ENCODE measurements at places on chromosomes 2 and 18.

DNA sequence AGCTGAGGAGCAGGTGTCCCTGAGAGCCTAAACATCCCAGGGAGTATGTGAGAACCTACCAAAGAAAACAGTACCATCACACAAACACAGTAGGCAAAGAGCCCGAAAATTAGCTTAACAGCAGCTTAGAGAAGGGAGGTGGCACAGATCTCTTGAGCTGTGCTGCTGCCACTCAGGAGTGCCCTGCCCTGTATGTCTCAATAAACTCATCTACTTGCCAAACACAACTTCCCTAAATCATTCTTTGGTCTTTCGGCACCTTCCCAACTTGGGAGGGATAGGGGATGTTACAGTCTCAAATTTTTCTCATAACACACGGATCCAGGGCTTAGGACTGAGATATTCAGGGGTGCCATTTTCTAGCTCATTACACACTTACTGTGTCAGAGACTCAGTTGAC, 45.3 kb upstream of the C1D start:
- DNase-seq: no peak

DNA sequence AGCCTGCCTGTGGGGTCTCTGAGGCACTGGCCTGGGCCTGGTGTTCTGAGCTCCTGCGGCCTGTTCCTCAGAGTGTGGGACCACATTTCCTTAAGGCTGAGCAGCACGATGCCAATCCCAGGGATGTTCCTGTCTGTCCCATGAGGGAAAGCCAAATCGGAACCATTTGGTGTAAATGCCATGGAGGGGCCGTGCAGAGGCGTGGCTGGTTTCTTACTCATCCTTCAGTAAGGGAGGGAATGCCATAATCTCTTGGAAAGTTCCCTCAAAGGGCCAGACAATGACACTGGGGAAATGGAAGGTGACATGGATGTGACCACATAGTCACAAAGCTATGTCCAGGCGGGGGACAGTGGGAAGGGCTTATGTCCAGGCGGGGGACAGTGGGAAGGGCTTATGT, 14.4 kb upstream of the PTMA start:
- DNase-seq: no peak

GRCh38 chr2:119841550-119841949, 81.8 kb downstream of the PTPN4 start:
- no peak for DNase-seq

DNA sequence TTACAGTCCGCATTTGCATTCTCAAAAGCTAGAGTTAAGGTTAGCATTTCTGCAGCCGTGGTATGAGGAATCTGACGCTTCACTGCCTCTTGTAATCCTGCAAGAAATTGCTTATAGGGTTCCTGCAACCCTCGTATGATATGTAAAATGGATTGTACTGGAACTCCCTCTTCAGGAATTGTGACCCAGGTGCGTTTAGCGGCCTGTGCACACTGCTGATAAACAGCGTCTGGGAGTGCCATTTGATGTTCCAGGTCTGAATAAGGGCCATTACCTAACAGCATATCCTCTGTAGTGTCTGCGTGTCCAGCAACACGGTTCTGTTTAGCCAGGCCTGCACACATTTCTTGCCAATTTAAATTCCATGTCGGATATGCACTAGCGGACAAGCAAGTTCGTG, 42.5 kb downstream of the CXCR4 start:
- no peak for DNase-seq
